ENCODE measurements at places on chromosomes 2 and 18.
A peak's percentile ranks its signal among the peaks of the same experiment; 100 is the strongest.

DNA sequence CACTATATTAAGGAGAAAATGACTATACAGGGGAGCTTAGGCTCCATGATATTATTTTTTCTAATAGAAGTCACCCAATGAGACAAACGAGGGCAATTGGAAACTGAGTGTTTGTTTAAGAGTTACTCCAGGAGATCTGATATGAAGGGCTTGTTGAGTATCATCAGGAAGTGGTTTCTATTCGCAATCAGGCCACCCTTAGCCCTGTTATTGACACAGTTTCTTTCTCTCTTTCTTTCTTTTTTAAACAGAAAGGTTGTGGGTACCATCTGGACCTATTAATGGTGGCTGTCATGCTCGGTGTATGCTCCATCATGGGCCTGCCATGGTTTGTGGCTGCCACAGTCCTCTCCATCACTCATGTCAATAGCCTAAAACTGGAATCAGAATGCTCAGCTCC lies 117.3 kb downstream of the DPP4 start:
- no peak overlapping the region for H3K27ac ChIP-seq
- H3K4me3 ChIP-seq, result no peak overlapping the region
- H3K4me1 ChIP-seq, result peaks cover 58% of the 10 kb centered on the region
- H3K36me3 ChIP-seq, result no peaks in the 10 kb centered on the region
- no peaks in the 10 kb centered on the region for H3K27me3 ChIP-seq

DNA sequence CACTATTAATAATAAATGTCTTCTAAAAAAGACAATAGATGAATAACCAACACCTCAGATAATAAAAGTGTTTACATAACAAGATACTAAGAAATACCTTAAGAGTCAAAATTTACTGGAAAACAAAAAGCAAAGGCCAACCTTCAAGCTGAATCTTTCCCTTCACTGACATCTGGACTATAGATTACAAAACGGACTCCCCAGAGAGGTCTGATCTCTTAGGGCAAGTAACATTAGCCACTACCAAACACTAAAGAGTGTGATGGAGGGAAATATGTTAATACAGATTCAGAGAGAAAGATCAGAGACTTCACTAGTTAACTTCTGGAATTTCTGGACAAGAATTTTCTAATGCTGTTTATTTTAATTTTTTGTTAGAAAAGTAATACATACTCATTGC lies 13.9 kb downstream of the CLASP1 start:
- no peak overlapping the region for H3K27ac ChIP-seq
- no peaks in the 10 kb centered on the region for H3K27me3 ChIP-seq
- DNase-seq, result no peak
- no peaks in the 10 kb centered on the region for H3K36me3 ChIP-seq
- H3K4me3 ChIP-seq, result no peak overlapping the region

- no peak overlapping the region for H3K4me3 ChIP-seq
- H3K4me1 ChIP-seq, result no peaks in the 10 kb centered on the region
- no peak overlapping the region for H3K27ac ChIP-seq
- no peak for DNase-seq
- no peaks in the 10 kb centered on the region for H3K27me3 ChIP-seq
Measured at GRCh38 chr2:47310801-47311560, 92.0 kb upstream of the MSH2 start.

GRCh38 chr2:184338771-184339170 lies 259.6 kb upstream of the ZNF804A start:
- no peaks in the 10 kb centered on the region for H3K36me3 ChIP-seq
- no peaks in the 10 kb centered on the region for H3K4me1 ChIP-seq
- H3K27me3 ChIP-seq, result no peaks in the 10 kb centered on the region
- H3K27ac ChIP-seq, result no peak overlapping the region
- no peak overlapping the region for H3K4me3 ChIP-seq
- no peak for DNase-seq

GRCh38 chr2:88053934-88054781 lies 1.4 kb downstream of the KRCC1 start:
- H3K27ac ChIP-seq, result peak overlapping the region; percentile 78
- DNase-seq, result no peak
- H3K36me3 ChIP-seq, result no peaks in the 10 kb centered on the region
- H3K27me3 ChIP-seq, result no peaks in the 10 kb centered on the region
